ENCODE measurements at places on chromosomes 7 and 10.

- peak; percentile 57 for DNase-seq
These were observed 2.1 kb downstream of the ARL3 start for GRCh38 chr10:102712089-102712488.

GRCh38 chr7:157889480-157889879, 552.7 kb downstream of the DNAJB6 start:
- DNase-seq, result no peak

- no peak for DNase-seq
These were observed 29.0 kb upstream of the GSDME start for GRCh38 chr7:24786306-24786705.

- no peak for DNase-seq
These were observed 1080.2 kb upstream of the AUTS2 start for GRCh38 chr7:68518060-68518459.

DNA sequence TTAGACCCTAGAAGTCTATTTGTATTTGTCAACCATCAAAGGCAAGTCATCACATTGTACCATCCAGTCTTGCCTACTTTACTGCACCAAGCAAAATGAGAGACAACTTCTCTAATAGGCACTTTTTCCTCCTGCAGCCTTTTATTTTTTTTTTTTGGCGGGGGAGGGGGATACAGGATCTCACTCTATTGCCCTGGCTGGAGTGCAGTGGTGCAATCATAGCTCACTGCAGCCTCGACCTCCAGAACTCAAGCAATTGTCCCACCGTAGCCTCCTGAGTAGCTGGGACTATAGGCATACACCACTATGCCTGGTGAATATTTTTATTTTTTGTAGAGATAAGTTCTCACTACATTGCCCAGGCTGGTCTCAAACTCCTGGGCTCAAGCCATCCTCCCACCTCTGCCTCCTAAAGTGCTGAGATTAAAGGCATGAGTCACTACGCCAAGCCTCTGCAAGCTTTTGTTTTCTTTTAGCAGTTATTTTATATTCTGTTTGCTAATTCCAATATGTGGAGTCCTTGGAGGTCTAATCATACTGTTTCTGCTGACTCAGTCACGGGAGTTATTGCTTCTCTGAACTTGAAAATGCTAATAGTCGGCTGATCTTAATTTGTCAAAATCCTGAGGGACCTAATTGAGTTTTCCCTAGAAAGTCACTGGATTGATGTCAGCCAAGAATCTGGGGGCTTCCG, 14.2 kb downstream of the KPNA7 start:
- no peak for DNase-seq

- DNase-seq, result no peak
These were observed 648.7 kb downstream of the PARD3 start for GRCh38 chr10:34166354-34166753.

DNA sequence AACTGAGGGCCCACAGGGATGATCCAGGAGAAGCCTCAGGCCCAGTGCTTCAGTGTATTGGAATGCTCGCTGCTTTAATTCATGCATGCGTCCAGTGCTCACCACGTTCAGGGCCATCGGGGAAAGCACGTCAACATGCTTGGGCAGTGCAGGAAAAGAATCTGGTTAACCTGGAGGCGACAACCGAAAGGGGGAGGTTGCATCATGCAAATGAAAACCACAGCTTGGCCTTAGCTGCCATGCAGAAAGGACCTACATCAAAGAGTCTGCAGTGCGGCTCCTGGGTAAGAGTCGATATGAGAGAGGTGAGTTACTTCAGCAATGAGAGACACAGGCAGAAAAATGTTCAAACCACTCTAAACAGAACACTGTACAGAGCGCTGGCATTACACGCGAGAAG, 440.1 kb downstream of the KCNMA1 start:
- DNase-seq, result no peak

DNA sequence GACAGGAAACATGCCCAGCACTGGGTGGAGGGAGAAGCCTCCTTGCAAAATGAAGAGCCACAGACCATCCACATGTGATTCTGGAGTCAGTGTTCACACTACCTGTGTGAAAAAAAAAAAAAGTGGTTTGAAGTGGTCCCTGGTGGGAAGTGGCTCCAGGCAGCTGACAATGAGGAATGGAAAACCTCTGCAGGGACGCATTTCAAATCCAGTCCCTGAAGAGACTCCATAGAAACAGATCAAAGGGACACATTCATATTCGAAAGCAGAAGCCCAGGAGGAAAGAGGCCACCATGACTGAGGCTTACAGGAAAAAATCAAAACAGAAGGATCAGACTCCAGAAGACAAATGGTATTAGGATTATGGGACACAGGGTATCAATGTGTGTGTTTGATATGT, 11.5 kb upstream of the TCERG1L start:
- no peak for DNase-seq

DNA sequence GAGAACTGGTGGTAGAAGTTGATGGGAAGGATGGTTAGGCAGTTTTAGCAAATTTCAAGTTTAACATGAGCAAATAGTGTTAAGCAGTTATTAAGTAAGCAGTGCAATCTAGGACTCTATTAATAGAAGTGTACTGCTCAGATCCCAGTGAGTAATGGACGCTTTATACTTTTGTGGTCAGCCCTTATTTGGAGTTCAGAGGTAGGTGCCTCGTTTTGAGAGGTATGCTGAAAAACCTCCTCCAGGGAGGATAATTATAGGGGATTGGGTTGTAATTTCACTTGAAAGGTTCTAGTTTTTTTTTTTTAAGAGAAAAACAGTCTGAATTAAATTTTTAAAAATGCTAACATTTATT, 33.5 kb upstream of the CCDC7 start:
- DNase-seq, result no peak

DNA sequence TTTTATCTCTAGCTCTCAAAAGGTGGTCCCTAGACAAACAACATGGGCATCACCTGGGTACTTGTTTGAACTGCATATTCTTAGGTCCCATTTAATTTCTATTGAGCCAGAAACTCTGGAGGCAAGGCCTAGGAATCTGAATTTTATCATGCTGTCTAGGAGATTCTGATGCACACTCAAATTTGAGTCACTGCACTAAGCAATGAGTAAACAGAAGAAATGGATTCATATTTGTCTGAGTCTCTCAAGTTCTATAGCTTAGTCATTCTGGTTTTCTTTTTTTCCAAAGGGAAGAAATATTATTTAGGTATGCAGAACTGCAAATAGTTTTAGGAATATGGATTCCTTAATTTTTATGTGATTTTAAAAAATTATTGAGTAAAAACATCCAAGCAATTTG, 185.5 kb downstream of the SEMA3A start:
- DNase-seq, result no peak

DNA sequence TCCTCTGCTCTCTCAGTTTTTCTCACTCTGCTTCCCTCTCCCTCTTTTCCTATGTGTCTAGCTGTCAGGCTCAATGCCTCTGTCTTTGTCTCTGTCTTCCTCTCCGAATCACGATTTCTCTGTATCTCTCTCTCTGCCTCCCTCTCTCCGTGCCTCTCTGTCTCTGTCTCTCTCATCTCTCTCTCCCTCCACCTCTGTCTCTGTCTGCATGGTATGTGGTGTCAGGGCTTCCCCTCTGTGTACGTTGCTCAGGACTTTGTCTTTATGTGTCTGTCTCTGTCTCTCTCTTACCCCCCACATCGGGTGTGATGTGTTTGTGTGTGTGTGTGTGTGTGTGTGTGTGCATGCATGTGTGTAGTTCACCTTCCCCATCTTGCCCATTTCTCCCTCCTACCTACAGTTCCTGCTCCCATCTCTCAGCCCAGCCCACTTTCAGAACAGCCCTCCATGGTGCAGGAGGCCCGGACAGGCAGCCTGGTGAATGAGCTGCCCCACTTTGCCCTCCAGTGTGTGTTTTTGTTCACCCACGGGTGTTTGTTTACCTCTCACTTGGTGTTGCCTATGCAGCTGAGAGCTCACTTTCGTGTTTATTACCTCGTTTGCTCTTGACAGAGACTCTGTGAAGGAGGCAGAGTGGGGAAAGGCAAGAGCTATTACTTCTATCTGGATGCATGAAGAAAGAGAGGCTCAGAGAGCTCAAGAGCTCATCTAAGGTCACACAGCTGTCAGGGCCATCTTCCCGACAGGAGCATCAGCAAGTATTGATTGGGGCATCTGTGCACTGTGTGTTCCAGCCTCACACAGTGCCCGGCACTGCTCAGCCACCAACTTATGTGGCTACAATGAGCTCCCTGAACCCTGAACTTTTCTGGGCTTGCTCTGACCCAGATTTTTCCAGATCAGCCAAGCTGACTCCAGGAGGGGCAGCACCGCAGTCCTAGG, 163.5 kb upstream of the ZMIZ1 start:
- DNase-seq, result no peak

DNA sequence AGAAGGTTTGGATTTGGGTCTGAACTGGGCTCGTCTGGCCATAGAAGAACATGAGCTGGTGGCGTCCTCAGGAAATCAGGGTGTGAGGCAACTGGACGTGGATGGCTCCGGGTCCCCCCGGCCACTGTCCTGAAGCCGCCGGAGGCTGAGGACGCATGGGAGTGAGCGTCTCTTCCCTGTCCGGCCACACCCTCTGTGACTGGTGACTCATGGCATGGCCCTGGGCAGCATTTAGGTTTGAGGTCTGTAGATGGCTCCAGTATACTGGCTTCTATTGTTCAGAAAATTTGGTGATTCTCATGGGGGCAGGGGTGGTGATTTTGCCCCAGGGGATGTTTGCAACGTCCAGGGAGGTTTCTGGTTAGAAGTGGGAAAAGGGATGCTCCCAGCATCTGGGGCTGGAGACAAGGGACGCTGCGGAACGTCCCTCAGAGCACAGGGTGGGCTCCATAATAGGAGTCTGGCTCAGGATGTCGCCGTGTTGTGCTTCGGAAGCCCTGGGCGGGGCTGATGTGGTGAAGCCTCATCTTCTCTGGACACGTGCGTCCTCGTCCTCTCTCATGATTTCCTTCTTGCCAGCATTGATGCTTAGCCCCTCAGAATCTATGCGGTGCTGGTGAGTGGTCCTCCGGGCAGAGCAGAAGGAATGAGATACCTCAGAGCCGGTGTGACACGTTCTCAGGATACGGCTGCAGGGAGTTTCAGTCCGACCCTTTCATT, 49.9 kb downstream of the PITRM1 start:
- no peak for DNase-seq

DNA sequence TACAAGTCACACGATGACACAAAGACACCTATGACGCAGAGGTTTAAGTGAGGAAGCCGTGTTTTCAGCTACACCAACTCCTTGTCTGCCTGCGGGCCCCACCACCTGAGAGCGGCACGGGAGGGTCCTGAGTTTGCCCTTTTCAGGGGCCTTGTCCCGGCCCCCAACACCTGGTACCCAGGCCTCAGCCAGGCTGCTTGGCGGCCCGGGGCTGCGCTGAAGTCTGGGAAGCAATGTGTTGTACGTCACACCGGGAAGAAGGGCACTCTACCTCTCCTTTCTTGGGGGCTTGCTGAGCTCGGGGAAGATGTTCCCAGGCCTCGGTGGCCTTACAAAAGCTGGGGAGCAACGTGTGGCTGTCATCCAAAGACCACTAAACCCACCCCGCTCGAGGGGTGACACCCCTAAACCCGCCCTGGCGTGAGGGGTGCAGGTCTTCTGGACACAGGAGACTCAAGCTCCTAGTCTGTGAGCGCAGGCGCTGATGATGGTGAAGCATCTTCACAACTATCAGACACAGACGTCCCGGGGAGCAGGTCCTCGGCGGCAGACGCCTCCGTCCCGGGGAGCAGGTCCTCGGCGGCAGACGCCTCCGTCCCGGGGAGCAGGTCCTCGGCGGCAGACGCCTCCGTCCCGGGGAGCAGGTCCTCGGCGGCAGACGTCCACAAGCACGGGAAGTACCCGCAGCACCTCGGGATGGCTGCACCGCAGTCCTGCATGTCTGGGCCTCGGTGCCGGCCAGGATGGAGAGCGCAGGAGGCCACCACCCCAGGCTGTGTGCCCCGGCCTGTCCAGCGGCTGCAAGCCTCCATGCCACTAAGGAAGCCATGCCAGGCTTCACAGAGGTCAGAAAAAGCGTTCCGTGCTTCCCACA, 15.4 kb downstream of the CFAP46 start:
- no peak for DNase-seq

DNA sequence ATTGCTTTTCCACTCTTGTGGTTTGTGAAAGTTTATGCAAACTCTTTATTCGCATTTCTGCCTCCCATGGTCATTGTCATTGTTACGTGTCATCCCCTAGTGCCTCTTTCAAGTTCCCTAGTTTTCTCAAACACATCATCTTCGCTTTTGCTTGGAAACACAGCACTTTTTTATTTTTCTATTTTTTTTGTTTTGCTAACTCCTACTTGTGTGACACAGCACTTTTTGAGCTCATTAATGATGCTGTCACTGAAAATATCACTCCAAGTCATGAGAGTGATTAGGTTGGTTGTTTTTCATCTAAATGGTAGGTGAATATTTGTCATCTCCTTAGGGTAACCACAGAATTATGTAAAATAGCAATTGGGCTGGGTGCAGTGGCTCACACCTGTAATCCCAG, 8.5 kb upstream of the STX1A start:
- DNase-seq, result no peak

- DNase-seq, result peak; percentile 10
These were observed 24.0 kb downstream of the ELFN1 start for GRCh38 chr7:1693991-1694524.

DNA sequence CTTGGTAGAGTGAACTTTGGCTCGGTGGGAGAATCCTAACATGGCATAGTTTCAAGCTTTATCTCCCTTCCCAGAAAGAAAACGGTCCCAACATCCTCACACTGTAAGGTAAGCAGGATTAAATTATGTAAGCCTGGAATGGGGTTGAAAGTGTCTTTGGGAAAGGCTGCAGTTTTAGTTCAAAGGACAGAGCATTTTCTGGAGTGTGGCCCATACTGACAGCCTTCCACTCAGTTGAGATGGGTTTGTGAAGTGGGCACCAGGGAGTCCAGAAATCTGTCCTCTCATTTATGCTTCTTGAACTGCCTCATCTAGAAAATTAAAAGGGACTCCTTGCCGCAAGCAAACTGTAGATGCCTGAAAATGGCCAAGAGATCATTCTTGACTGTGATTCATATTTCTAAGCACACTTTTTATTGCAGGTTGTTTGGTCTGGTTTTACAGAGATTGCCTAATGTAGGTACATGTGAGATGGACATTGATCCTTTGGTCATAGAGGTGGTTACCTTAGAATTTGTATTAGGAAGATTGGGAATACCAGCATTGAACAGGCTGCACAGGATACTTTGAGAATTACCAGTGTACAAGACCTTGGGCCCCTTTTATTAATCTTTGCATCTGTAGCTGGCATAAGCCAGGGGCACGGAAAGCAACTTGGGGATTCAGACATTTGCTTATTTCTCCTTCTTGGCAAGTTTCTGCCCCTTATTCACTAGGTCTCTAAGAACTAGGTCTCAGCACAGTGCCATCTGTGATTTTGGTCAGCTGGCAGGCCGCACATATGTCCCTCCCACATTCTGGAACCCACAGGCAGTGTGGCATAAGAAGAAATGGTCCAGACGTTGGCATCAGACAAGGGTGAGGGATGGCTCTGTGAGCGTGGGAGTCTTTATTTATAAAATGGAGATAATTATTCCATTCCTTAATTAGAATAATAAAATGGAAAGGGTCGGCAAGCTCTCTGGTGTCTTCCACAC, 125.9 kb downstream of the GLCCI1 start:
- DNase-seq, result no peak

- no peak for DNase-seq
These were observed 605.8 kb upstream of the MGMT start for GRCh38 chr10:128861018-128861901.

GRCh38 chr10:129755158-129755591, 208.9 kb downstream of the EBF3 start:
- no peak for DNase-seq

- DNase-seq, result no peak
These were observed 563.8 kb downstream of the PTPRN2 start for GRCh38 chr7:158023681-158024350.

GRCh38 chr7:128841921-128842673, 11.9 kb downstream of the FLNC start:
- DNase-seq, result peak; percentile 91

Data from GM13976 (cell line).